ENCODE measurements at places on chromosomes 2 and 18.

DNA sequence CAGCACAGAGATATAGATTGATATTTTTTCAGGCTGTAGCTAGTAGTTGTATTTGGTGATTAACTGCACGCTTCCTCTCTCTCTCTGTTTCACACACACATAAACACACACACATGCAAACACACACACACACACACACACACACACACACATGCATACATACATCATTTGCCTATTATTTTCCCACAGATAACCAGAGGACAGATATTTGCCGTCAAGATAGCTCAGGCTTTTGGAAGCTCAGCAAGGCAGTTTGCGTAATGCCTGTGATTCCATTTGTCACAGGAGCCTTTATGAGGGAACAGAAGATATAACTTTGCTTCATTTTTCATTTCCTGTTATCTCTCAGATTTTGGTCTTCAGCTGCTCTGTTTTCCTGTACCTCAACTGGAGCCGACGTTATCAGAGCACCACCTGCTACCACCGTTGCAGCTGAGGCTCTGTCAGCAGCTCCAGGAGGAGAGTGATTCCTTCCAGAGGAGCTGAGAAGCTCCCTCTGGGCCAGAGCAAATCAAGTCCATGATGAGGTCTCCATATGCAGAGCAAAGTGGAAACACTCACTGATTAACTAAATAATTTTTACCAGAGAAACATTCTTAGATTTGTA is 341.9 kb upstream of the PIK3C3 start:
- no peak for DNase-seq

DNA sequence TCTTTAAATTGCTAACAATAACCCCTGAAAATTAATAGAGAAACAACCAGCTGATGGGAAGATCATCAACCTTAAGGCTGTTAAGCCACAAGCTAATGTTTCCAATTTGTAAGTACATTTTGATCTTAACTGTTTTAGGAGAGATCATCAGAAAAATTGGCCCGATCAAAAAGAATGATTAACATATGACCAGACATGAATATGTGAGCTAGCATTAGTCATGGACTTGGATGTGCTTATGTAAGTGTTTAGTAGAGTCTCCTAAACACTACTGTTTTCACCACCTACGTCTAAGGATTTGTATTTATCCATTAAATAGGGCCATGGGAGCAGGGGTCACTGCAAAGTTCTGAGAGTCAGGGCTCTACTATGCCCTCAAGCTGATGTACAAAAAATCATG is 4.3 kb downstream of the LMAN1 start:
- DNase-seq = no peak

DNA sequence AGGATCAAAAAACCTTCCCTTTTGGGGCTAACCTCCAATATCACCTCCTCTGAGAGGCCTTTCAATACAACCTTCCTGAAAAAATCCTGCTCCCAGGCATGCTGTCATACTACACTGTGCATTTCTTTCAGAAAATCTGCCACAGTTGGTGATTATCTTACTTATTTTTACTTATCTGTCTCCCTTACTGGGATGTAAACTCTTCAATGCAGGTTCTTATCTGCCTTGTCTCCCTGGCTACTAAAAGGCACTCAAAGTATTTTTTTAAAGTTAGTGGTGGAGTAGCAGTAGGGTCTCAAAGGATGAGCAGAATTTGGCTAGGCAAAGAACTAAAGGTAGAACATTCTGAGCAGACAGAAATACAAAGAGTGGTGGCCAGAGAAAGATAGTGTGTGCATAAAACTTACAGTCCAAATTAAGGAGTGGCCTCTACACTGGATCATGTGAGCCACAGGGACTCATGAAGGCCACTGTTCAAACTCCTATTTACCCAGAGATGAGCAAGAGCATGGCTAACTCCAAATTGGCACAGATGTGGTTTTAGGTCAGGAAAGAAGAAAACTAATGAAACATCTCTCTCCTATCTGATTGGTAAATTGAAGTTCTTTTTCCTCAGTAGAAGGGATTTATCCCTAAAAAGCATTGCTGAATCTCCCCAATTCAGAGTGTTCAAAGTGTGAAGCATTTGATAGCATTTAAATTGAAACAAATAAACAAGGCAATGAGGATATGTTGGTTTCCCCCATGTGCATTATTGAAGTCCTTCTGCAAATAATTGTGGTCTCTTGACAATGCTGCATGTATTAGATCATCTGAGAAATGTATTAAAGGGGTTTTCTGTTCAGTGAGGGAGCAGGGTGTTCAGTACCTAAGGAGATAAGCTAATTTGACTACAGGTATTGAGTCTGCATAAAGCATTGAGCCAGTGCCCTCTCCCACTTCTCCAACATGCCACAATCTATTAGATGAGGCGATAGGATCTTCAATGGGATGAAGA is 285.5 kb downstream of the MREG start:
- no peak for DNase-seq

GRCh38 chr2:72744049-72744448 is 81.8 kb downstream of the EXOC6B start:
- DNase-seq = no peak

GRCh38 chr2:21229302-21229701 is 105.5 kb downstream of the TDRD15 start:
- DNase-seq = no peak

- DNase-seq = no peak
Observed at GRCh38 chr2:85796046-85796340, 42.2 kb downstream of the ATOH8 start.

GRCh38 chr2:113178891-113179290 is 5.1 kb downstream of the PSD4 start:
- no peak for DNase-seq

Measured in naive thymus-derived CD8-positive, alpha-beta T cell (primary cell).